ENCODE measurements at places on chromosomes 2 and 18. TPM values are rescaled to one million over a fixed set of nuclear protein-coding genes. Genes with fewer than 3 reads are reported as not detected.

The ALK gene
- not detected for total RNA-seq

The RNF25 gene
- total RNA-seq = 14.5 TPM

The C2orf81 gene
- 0.15 TPM for total RNA-seq

DNA sequence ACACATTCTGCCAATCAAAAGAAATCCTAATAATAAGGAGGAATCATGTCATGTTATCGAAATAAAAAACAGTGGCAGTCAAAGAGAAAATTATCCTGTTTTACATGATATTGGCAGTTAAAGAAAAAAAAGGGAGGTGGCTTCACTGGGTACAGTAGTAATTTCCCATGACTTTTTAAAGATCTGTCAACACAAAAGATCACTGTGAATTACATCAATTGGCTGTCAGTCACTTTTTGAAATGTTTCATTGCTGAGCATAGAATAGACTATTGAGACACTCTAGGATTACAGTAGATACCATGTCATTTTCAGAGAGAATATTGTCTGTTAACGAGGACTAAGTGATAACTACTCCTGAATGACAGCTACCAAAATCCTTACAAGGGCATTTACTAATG is 335.7 kb upstream of the CYP26B1 start:
- DNase-seq = no peak

GRCh38 chr2:3476985-3477327 is 42.4 kb downstream of the ADI1 start:
- DNase-seq = no peak

The NBEAL1 gene
- total RNA-seq = 9.0 TPM

The CPLX4 gene
- total RNA-seq = not detected

The TAF1B gene
- 7.6 TPM for total RNA-seq

DNA sequence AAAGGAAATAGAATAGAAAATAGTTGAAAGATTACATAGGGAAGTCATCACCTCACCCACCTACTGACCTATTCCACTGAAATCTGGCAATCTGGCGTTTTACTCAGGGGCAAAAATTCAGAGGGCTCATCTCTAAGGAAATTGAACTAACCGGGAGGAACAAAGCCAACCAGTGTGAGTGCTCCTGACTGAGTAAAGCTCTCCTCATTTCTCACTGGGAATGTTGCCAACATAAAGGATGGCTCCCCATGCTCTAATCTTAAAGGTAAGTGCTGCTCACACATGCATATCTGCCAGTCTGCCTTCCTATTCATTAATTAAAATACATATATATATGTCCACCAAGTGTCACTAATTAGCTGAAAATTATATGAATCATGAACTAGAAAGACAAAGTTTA is 13.5 kb upstream of the DOK6 start:
- DNase-seq = no peak

DNA sequence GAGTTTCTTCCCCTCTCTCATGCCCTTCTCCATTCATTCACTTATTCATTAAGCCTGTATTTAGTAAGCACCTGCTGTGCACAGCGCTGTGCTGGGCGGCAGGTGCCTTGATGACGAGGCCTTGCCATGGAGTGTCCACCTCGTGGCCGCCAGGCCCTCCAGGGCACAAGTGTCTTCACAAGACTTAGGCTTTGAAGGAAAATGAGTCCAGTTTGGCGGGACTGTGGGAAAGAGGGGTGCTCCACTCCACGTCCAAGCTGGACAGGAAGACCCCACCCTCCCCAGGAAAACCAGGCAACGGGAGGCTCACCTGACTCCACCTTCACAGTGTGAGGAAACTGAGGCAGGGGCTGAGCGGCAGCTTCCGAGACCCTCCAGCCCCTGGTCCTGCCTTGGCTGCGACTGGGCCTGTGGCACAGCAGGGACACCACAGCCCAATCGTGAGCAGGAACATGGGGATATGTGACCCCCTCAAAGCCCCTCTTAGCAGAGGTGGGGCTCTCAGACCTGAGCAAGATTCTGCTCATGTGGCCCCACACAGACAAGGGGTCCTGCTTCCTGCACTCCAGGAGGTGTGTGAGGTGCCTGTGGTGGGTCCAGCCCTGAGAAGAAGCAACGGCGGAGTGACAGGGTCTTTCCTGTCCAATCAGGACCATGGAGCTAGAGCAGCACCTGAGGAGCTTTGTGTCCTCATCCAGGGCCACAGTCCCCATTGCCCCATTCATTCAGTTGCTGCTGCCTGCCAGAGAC is 110.3 kb upstream of the ODC1 start:
- no peak for DNase-seq

The VWC2L gene
- 0.51 TPM for total RNA-seq

DNA sequence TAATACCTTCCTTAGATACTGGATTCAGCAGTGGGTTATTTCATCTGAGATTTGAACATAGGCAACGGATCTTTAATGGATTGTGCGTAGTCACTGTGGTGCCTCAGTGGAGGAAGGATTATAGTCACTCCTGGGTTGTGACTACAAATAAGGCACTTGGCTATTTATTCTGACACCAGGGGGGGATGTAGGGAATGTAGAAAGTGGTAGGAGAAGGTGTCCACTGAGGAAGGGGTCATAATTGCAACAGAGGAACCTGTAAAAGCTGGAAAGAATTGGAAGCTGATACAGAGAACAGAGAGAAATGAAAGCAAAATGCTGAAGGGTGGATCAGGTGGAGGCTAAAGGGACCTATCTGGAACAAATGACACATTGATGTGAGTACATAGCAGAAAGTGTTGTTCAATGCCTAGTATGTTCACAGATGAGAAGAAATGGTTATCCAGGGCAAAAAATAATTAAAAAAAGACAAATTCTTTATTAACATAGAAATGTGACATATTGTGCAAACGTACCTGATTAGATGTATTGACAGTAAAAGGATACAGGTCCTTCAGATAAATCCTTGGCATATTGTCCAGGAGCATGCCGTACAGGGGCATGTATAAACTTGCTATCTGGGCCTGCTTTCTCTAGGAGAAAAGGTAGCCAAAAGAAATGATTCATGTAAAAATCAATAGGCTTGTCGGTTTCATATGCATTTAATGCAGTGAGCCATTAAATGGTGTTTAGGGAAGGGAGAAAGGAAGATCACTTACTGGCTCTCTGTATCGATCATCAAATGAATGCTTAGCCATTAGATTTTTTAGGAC is 91.2 kb upstream of the CCDC195 start:
- no peak for DNase-seq

The CREG2 gene
- 0.13 TPM for total RNA-seq

The XDH gene
- not detected for total RNA-seq

The OSBPL1A gene
- total RNA-seq = 87.8 TPM

- DNase-seq = no peak
Observed at GRCh38 chr2:219566640-219567039, 4.7 kb downstream of the OBSL1 start.

DNA sequence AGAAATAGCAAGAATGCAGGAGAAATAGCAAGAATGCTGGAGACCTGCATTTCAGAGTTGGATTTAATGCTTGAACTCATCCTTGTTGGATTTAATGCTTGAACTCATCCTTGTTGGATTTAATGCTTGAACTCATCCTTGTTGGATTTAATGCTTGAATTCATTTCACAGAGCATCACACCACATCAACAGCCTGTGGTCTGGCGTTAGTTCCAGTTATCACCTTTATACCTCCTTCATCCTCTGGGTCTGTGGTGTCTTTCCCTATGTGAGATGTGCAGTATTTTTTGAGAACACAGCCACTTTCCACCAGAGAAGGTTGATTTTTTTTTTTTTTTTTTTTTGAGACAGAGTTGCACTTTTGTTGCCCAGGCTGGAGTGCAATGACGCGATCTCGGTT is 546.4 kb upstream of the SOX11 start:
- no peak for DNase-seq

- no peak for DNase-seq
Observed at GRCh38 chr18:22674272-22674671, 256.6 kb upstream of the CTAGE1 start.

DNA sequence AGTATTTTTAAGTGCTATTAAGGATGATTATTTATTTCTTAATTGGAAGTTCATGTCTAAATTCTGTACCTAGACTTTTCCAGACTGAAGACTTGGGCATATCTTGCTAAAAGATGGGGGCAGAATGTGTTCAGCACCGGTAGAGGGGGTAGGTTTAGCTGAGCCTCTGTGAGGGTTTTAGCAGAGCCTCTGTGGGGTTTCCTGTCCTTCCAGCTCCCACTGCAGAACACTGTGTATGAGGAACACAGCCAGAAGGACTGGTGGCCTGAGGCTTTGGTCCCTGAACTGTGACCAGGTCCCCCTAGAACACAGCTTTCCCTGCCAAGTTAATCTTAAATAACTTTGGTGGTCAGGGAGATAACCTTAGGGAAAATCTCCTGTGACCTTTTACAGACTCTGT is 123.4 kb upstream of the EPC2 start:
- no peak for DNase-seq

The SCLY gene
- 4.8 TPM for total RNA-seq

DNA sequence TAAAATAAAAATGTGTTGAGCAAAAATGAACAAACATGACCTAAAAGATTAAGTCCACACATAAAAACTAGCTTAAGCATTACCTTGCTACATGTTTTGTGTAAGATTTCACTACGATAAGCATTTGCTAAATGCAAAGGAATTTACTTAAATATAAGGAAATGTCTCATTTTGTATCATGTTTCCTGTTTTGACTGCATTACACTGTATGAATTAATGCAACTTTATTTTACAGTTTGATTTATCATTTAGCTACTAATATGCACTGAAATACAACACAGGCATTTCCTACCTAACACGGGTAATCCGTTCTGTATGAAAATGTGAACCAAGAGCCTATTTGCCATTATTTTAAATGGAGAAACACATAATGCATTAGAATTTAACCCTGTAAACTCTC is 1076.5 kb upstream of the DDX18 start:
- no peak for DNase-seq

DNA sequence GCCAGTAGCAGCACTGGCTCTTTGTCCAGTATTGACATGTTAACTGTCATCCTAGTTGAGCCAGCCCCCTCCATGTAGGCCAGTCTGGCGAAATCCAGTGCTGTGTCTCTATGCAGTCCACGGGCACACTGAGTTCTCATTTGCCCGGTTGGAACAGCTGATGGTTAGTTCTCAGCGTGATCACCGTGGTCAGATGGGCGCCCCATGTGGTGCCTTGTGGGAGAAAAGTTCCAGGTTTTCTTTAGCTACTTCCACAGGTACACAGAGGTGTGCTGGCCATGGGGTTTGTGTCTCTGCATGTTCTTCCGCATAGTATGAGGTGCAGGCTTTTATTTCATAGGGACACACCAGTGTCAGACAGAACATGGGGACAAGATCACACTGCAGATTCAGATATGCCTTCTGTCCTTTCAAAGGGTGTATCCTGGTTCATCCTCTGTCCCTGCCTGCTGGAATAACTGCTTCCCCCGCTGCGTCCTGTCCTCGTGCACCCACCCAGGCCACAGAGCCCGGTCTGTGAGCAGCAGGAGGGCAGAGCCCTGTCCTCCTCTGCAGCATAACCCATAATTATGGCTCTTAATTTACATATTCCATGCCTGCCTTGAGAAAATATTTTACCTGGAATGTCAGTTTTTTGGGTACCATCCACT is 334.1 kb downstream of the GBX2 start:
- DNase-seq = no peak

GRCh38 chr2:118848381-118849225 is 1.2 kb upstream of the EN1 start:
- DNase-seq = peak; percentile 46

GRCh38 chr18:53639687-53640086 is 584.8 kb downstream of the MBD2 start:
- DNase-seq = no peak

GRCh38 chr18:68839701-68840100 is 41.8 kb downstream of the CCDC102B start:
- DNase-seq = no peak

- DNase-seq = no peak
Observed at GRCh38 chr2:159545085-159545484, 71.3 kb downstream of the BAZ2B start.

The MATN3 gene
- not detected for total RNA-seq

- DNase-seq = no peak
Observed at GRCh38 chr2:201203916-201204654, 21.1 kb downstream of the CASP10 start.

The LRRTM4 gene
- 0.32 TPM for total RNA-seq

The PROKR1 gene
- total RNA-seq = not detected

DNA sequence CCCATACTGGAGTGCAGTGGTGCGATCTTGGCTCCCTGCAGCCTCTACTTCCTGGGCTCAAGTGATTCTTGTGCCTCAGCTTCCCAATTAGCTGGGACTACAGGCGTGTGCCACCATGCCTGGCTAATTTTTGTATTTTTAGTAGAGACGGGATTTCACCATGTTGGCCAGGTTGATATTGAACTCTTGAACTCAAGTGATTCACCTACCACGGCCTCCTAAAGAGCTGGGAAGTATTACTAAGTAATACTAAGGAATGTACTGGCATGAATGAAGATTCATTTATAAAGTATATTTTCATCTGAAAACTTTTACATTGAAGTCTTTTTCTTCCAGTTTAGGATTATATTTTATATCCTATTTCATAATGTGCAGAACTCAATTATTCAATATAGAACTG is 38.1 kb downstream of the NUP35 start:
- no peak for DNase-seq

- DNase-seq = no peak
Observed at GRCh38 chr18:78583739-78584458, 395.7 kb upstream of the SALL3 start.

The PLEKHH2 gene
- 0.34 TPM for total RNA-seq

DNA sequence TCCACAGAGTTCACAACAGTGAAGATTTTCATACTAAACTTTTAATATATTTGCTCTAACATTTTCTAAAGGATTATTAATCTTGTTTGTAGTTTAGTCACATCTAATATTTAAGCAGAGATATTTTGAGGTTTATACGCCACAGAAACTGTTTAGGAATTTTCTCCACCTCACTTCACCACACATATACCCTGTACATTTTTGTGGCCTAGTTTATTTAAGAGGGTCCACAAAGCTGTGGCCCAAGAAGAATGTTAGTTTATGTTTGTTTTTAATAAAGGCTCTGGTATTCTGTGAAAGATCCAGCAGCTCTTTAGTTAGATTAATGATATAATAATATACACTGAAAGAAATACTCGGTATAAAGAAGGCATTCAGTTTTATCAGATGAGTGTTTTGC is 132.7 kb upstream of the TTC27 start:
- no peak for DNase-seq

All from psoas muscle (tissue), 8 donors.